Osteocyte (in vitro differentiated cells): ENCODE measurements at places on chromosomes 6 and 20.

DNA sequence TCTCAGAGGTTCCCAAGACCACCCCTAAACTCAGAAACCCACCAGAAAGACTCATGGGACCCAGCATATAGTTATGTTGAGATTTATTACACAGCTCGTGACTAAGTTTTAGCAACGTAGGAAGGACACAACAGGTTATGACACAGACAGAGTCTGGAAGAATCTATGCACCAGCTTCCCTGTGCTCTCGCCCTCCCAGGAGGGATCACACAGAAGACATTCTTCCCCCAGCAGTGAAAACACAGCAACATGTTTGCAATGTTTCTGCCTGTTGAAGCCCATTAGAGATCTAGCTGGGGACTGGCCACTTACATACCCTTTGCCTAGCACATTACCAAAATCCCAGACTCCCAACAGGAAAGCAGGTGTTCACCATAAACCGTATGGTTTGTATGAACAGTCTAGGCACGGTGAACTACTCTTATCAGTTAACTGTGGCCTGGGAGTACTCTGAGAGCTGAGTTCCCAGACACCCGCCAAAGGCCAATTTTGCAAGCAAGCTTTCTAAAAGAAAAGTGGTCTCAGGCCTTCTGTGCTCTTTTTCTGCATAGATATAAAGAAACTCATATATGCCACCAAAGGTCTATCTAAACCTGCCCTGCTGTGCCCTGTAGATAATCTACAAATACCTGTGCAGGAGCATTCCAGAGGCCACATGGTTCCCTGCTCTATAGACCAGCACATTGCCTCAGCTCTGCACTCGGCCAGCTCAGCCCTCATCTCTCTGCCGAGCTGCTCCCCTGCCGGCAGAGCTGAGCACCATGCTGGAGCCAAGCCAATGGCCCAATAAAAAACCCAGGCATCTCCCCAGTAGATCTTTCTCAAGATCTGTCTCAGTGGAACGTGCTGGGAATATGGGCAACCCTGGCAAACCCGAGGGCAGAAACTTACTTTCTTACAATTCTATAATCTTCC is 69.6 kb upstream of the SMIM28 start:
- DNase-seq: no peak
- H3K4me1 ChIP-seq: no peaks in the 10 kb centered on the region
- no peaks in the 10 kb centered on the region for H3K36me3 ChIP-seq
- no peak overlapping the region for H3K4me3 ChIP-seq
- H3K27me3 ChIP-seq: peaks cover 5% of the 10 kb centered on the region

DNA sequence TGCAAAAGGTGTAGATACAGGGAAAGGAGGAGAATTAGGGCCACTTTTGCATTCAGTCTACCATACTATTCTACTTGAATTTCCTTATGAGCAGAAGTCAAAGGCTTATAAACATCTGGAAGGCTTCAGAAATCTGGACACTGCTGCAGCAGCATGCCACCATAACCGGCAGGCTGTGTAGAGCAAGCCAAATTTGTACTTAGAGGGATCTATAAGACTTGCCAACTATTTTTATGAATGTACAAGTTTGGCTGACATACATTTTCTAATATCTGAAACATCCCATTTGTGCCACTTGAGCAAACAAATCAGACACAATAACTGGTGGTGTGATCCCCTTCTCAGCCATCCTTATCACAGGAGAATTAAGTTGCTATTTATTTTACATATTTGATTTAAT is 14.0 kb upstream of the PLCB1 start:
- H3K4me3 ChIP-seq: no peak overlapping the region
- DNase-seq: no peak
- H3K27me3 ChIP-seq: peaks cover 10% of the 10 kb centered on the region

GRCh38 chr6:74597266-74597665 is 608.6 kb downstream of the COL12A1 start:
- H3K4me3 ChIP-seq: no peak overlapping the region
- no peak overlapping the region for H3K27ac ChIP-seq
- peaks cover 7% of the 10 kb centered on the region for H3K36me3 ChIP-seq
- H3K4me1 ChIP-seq: peaks cover 25% of the 10 kb centered on the region
- DNase-seq: no peak

DNA sequence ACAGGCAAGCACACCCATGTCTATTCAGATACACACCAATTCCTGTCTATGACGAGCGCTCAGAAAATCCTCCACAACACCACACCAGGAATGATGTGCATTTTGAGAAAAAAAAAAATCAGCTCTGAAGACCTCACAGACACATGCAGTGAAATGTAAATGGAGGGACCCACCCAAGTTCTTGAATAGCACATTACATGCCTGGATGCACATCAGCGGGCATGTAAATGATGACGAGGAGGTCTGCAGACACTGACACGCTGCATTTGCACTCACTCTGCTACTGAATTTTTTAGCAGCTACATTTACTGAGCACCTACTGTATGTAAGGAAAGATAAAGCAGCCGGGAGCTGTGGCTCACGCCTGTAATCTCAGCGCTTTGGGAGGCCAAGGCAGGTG is 14.7 kb downstream of the NRSN2 start:
- DNase-seq: no peak
- H3K27ac ChIP-seq: no peak overlapping the region
- no peak overlapping the region for H3K4me3 ChIP-seq
- H3K4me1 ChIP-seq: peaks cover 12% of the 10 kb centered on the region
- no peaks in the 10 kb centered on the region for H3K36me3 ChIP-seq

- H3K4me3 ChIP-seq: no peak overlapping the region
- DNase-seq: no peak
- no peak overlapping the region for H3K27ac ChIP-seq
- peaks cover 12% of the 10 kb centered on the region for H3K4me1 ChIP-seq
These were observed 11.0 kb downstream of the SULF2 start for GRCh38 chr20:47774131-47774777.

DNA sequence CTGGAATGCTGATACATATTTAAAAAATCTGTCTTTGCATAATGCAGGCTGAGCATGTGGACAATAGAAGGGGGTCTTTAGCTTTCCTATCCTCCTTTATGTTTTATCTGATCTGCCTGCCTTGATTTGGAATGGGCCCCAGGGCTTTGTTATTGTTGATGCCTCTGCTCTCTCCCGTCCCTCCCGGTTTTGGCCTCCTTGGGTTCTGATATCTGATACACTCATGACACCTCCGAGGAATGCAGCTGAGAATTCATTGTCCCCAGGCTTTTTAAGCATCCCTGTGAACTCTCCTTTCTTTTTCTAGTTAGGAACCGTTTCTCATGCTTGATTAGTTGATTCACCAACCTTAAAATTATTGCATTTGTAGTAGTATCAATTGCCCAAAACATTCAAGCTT is 185.5 kb upstream of the RALGAPA2 start:
- no peak overlapping the region for H3K4me3 ChIP-seq
- no peak overlapping the region for H3K27ac ChIP-seq

DNA sequence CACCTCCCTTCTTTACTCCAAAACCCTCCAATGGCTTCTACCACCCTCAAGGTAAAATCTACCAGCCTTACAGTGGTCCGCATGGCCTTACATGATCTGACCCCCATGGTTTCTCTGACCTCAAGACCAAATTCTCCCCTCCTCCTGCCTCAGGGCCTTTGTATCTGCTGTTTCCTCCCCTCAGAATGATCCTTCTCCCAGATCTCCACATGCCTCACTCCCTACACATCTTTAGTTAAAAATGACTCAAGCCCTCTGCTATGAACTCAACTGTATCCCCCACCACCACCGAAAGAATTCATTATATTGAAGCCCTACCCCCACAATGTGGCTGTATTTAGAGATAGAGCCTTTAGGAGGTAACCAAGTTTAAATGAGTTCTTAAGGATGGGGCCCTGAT is 4.1 kb downstream of the SLC23A2 start:
- H3K36me3 ChIP-seq: no peaks in the 10 kb centered on the region
- H3K4me1 ChIP-seq: peaks cover 22% of the 10 kb centered on the region
- no peak for DNase-seq
- no peaks in the 10 kb centered on the region for H3K27me3 ChIP-seq
- H3K4me3 ChIP-seq: no peak overlapping the region
- H3K27ac ChIP-seq: no peak overlapping the region

DNA sequence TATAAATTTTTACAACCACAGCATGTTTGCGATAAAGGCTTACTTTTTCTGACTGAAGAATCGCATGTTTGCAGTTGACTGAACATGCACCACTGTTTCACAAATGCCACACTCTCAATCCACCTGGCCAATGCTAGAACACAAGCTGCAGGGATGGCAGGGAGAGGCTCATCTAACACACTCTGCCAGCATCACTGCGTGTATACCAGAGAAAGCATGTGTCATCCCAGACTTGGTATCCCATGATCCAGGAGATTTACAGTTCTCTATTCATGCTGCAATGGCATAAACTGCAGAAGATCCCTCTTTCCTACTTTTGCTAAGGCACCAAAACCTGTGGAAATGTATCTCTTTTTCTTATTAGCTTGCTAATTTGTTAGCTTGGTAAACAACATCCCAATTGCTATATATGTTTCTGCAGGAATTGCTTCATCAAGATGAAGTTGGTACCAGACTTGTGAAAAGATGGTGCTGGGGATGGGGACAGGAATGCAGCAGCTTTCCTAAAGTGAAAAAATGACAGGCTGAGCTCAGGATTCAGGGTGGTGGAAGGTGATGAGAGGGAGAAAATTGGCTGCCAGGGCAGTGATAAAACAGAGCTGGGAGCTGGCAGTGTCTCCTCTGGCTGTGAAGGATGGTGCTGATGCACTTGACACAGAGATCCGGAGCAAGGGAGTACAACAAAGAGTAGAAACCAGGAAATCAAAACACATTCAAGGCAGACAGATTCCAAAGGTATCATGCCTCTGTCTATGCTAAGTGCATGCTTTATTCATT is 186.9 kb downstream of the HIVEP2 start:
- no peaks in the 10 kb centered on the region for H3K27me3 ChIP-seq
- H3K4me3 ChIP-seq: no peak overlapping the region
- DNase-seq: no peak
- H3K27ac ChIP-seq: no peak overlapping the region

DNA sequence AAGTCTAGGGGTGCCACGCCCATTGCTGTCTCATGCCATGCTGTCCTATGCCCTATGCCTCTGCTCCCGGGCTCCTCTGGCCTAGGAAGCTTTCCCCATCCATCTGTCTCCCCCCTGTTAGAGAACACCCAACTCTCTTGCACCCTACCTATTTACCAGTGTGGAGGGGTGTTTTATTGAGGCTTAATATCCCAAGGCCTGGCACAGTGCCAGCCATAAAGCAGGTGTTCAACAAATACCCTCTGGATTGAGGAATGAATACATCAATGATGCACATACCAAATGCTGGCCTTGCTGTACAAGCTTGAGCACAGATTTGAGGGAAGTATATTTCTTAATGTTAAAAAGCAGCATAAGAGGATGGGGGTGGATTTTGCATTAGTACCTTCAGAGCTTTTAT is 38.3 kb downstream of the METTL24 start:
- H3K27me3 ChIP-seq: peaks cover 17% of the 10 kb centered on the region
- H3K4me3 ChIP-seq: no peak overlapping the region
- H3K27ac ChIP-seq: no peak overlapping the region
- H3K4me1 ChIP-seq: no peaks in the 10 kb centered on the region
- H3K36me3 ChIP-seq: no peaks in the 10 kb centered on the region
- DNase-seq: no peak

- no peak overlapping the region for H3K27ac ChIP-seq
- peaks cover 30% of the 10 kb centered on the region for H3K36me3 ChIP-seq
- H3K27me3 ChIP-seq: no peaks in the 10 kb centered on the region
- no peak overlapping the region for H3K4me3 ChIP-seq
- H3K4me1 ChIP-seq: peaks cover 1% of the 10 kb centered on the region
- DNase-seq: no peak
These were observed 70.2 kb downstream of the SNX9 start for GRCh38 chr6:157893238-157893637.

DNA sequence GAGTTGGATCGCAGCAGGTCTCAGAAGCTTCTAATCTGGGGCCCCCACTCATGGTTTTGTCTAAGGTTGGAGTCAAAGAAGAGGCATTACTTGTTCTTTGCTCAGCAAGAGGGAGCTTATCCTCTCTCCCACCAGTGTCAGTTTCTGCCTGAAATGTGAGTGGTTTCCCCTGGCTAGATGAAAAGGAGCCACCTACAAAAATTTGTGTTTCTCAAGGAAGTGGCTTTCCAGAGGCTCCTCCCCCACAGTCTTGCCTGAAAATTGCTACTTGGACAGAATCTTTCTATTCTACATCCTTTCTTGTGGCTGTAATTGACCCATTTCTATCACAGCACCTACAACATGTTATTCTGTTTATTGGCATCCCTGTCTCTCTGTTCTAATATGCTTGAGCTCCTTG is 37.9 kb downstream of the SCML4 start:
- no peaks in the 10 kb centered on the region for H3K4me1 ChIP-seq
- peaks cover 45% of the 10 kb centered on the region for H3K27me3 ChIP-seq
- no peak for DNase-seq
- no peak overlapping the region for H3K27ac ChIP-seq
- H3K36me3 ChIP-seq: no peaks in the 10 kb centered on the region
- H3K4me3 ChIP-seq: no peak overlapping the region

GRCh38 chr6:11705069-11705468 is 73.5 kb downstream of the ADTRP start:
- no peaks in the 10 kb centered on the region for H3K36me3 ChIP-seq
- H3K4me1 ChIP-seq: peaks cover 2% of the 10 kb centered on the region
- no peak overlapping the region for H3K27ac ChIP-seq
- H3K4me3 ChIP-seq: no peak overlapping the region

- H3K36me3 ChIP-seq: no peaks in the 10 kb centered on the region
- peaks cover 25% of the 10 kb centered on the region for H3K4me1 ChIP-seq
- no peak overlapping the region for H3K27ac ChIP-seq
- no peak overlapping the region for H3K4me3 ChIP-seq
- H3K27me3 ChIP-seq: no peaks in the 10 kb centered on the region
- DNase-seq: no peak
These were observed 66.5 kb upstream of the IER3 start for GRCh38 chr6:30810813-30811339.
